ENCODE measurements at places on chromosomes 12 and 14.

GRCh38 chr12:125222876-125223275 lies 157.6 kb downstream of the AACS start:
- no peak for DNase-seq

GRCh38 chr14:35844494-35844893 lies 18.4 kb downstream of the BRMS1L start:
- DNase-seq = no peak

DNA sequence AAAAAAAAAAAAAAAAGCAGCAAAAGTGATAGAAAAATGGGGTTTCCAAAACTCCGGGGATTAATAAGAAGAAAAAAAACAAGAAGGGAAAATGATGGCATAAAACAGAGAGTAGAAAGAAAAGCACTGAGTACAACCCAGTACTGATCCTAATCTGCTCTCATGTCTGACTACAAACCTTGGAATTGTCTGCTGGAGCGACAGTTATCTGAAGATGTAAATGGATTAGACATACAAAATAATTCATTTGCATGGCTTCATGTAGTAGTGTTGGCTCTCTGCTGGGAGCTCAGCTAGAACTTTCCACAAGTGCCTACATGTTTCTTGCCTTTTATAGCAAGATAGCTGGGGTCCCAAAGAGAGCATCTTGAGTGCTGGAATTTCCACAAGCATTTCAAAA lies 34.2 kb downstream of the ZCRB1 start:
- no peak for DNase-seq

DNA sequence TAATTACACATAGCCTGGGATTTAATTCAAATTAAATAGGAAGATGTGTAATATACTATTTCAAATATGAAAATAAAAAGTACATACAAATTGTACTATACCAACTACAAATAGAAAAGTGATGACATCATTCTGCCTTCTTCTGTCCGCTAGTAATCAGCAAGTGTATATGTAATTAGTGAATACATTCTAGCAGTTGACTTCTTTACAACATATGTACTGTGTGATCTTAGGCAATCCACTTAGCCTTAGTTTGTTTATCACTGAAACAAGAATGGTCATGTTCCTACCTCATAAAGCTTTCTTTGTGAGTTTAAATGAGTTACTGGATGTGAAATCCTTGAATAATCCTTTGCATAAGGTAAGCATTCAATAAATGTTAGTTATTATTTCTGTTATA lies 7.8 kb upstream of the LUM start:
- no peak for DNase-seq

- DNase-seq = no peak
These were observed 53.6 kb upstream of the BCL11B start for GRCh38 chr14:99325591-99325990.

DNA sequence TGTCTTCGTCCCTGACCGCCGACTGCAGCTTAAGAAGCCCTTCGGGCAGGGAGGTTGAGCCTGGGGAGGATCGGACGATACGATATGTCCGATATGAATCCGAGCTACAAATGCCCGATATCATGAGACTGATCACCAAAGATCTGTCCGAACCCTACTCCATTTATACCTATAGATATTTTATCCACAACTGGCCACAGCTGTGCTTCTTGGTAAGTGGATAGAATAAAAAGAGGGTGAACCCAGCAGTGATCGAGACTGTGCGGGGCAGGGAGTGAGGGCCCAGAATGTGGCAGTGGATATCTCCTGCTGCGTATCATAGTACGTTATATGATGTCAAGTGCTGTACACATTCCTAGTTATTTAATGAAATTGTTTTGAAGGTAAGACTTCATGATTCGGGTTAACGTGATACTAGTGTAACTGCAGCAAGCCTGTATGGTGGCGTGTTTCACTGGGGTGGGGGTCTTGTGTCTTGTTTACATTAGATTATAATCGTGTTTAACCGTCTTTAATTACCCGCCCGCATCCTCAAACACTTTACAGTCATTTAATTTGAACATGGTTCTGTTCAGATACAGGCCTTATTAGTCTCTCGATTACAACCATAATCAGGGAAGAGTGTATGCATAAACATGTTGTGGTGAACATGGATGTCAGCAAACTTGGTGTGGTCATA lies 1.3 kb downstream of the NAA30 start:
- no peak for DNase-seq

GRCh38 chr12:98280152-98280551 lies 235.2 kb upstream of the TMPO start:
- no peak for DNase-seq

DNA sequence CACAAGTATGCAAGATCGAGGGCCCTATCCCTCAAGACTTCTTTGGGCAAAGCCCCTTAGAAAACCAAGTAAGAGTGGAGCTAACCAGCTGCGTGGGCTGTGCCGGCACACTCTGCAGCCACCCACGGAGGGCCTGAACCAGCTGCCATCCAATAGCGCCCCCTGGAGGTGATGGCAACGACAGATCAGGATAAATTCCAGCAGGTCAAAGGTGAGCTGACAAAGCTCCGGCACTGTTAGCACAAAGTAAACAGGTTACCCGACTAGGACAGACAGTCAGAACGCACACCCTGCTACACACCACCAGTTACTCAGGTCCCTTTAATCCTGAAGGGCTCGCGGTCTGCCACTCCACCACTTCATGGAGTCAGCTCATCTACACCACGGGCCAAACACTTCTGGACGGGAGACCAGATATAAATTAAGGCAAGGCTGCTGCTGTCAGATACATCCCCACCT lies 4.9 kb downstream of the ZBTB39 start:
- peak; percentile 46 for DNase-seq

- no peak for DNase-seq
These were observed 25.9 kb downstream of the DYRK2 start for GRCh38 chr12:67674417-67674816.

DNA sequence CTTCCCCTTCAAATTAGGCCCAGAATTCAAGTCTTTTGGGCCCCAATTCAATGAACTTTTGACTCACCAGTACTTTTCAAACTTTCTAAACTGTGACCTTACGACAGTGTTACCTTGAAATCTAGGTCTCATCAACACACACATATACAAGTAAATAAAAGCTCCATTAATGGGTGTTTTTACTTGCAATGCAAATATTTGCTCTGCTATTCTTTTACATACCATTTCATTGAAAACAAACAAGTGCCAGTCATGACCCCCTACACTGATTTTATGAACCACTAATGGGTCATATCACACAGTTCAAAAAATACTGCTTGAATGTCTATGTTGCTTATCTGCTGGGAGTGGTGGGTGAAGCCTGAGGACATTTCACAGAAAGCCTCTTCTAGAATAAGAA lies 9.1 kb upstream of the NR1H4 start:
- no peak for DNase-seq

- DNase-seq = no peak
These were observed 31.0 kb downstream of the PLCZ1 start for GRCh38 chr12:18706798-18707197.

- no peak for DNase-seq
These were observed 111.1 kb downstream of the SMOC1 start for GRCh38 chr14:69990323-69990722.

- no peak for DNase-seq
These were observed 34.2 kb upstream of the DEGS2 start for GRCh38 chr14:100193417-100194357.

- no peak for DNase-seq
These were observed 128.8 kb downstream of the NDUFA12 start for GRCh38 chr12:94874518-94875302.

- DNase-seq = peak; percentile 29
These were observed 51.0 kb downstream of the BMAL2 start for GRCh38 chr12:27383429-27384260.

DNA sequence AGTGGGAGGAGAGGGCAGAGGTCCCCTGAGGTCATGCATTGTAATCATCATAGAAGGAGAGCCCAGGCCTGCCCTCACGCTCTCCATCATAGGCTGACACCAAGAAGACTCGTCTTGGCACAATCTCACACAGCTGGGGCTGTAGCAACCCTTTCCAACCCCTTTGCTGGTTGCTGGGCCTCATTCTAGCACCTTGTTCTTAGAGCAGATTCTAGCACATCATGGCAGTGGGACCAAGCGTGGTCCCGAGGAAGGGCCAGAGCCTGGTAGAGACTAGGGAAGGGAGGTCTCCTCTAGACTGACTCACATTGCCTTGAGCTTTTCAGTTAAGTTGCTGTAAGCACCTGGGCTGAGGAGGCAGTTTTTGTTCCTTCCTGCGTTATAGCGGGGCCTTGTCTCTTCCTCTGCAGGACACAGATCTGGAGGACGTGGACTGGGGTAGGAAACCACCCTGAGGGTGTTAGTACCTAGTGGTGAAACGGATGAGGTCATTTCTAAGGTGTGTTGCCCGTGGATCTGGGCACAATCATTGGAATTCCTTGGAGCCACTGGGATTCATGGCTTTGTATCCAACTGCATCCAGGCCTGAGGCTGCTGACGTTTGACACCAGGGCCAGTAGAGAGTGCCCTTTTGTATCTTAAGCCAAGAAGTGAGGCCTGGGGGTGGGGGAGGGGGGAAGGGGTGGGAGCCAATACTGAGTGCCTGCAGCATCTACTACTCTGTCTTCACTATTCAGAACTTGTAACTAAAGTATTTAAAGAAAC lies 19.9 kb downstream of the RPS6KL1 start:
- DNase-seq = no peak

DNA sequence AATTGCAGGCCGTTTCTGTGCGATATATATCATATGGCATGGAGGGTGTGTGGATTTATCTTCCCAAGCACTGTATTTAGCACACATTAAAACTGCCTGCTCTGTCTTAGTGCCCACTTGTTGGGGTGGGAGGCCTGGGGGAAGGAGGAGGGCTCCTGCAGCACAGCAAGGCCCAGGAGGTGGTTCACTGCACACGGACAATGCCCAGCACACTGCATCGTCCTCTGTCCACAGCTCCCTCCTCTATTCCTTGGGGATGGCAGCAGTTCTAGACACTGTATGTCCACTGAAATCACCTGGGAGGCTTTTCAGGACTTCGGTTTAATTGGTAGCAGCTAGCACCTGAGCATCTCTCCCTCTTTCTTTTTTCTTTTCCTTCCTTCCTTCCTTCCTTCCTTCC lies 161.2 kb downstream of the KTN1 start:
- no peak for DNase-seq

DNA sequence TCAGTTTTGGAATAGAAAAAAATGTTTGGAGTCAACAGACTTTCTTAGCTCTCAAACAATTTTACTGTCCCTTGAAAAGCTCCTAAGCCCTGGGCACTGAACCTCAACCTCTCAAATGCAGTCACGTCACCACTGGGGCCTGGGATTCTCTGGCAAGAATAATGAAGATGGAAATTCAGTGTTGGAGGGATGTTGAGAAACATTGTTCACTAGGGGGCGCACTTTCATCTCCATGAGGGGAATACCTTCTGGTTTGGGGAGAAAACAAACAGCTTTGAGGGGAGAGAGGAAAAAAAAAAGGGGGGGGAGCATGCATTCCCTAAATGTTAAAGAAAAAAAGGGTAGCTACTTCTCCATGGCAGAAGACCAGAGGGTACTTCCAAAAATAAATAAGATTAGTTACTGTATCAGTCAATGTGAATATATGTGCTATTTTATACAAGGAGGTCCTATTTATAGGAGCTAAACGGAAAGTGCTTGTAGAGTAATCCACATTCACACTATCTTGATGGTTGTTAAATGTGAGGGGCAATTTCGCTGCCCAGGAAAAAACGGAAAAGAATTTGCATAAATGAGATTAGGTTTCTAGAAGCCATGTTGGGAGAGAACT lies 5.8 kb upstream of the TBPL2 start:
- no peak for DNase-seq

- DNase-seq = no peak
These were observed 1.7 kb downstream of the KCNH3 start for GRCh38 chr12:49540229-49541139.

DNA sequence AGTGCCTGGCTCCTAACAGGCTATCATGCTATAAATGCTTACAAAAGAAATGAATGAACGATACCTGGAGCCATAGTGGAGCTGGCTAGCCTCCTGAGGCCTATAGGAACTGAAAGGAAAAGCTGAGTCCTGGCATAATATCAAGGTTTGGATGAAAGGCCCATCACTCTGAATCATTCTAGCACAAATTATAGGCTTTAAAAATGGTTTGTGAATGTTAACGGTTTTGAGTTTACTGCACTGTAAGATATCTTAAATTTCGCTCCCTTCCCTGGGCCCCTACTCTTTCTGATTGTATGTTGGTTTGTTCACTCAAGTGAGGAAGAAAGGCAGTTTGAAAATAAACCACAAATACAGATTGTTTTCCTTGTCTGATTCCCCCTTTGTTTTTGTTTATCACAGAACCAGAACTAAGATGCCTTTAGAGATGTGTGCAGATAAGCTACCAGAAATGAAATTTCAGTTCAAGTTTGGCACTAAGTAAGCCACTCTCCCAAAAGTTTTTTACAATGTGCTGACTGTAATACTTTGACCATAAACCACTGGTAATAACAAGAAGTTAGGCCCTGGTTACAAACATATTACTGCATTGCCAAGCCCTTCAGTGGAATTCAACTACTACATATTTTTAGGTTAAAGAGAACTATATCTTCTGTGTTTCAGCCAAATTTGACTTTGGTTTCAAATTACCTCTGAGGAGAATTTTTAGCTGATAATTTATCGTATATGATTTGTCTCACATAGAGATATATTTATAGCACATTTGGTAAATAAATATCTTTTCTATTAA lies 89.5 kb downstream of the ALX1 start:
- DNase-seq = no peak

- no peak for DNase-seq
These were observed 111.0 kb upstream of the PZP start for GRCh38 chr12:9319044-9319841.

GRCh38 chr14:42792166-42792565 lies 1185.5 kb downstream of the LRFN5 start:
- DNase-seq = no peak

DNA sequence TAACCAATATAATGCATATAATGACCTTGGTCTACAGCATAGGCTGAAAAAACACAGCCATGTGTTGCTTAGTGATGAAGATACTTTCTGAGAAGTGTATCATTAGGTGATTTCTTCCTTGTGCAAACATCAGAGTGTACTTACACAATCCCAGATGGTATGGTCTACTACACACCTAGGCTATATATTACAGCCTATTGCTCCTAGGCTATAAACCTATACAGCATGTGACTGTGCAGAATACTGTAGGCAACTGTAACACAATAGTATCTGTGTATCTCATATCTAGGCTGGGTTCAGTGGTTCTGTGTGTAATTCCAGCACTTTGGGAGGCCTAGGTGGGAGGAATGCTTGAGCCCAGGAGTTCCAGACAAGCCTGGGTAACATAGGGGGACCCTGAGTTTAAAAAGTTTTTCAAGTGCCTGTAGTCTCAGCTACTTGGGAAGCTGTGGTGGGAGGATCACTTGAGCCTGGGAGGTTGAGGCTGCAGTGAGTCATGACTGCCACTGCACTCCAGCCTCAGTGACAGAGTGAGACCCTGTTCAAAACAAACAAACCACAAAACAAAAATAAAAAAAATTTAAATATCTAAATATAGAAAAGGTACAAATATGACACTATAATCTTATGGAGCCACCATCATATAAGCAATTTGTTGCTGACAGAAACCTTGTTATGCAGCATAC lies 66.6 kb downstream of the GRIP1 start:
- no peak for DNase-seq

- no peak for DNase-seq
These were observed 45.6 kb downstream of the UNC79 start for GRCh38 chr14:93476305-93476704.

- no peak for DNase-seq
These were observed 72.3 kb downstream of the B4GALNT3 start for GRCh38 chr12:531951-532585.

Measured in activated B cell treated with CpG ODN at 0.5 μM for 24 hours (primary cell).